ENCODE measurements at places on chromosomes 5 and 9. TPM values are rescaled to one million over a fixed set of nuclear protein-coding genes. Genes with fewer than 3 reads are reported as not detected.

- no peaks in the 10 kb centered on the region for H3K36me3 ChIP-seq
- H3K27ac ChIP-seq, result no peak overlapping the region
- no peaks in the 10 kb centered on the region for H3K27me3 ChIP-seq
- H3K4me3 ChIP-seq, result no peak overlapping the region
- DNase-seq, result no peak
- 0 out of 2 replicates have a peak, but pooled peaks cover under 1% of the 10 kb centered on the region for H3K4me1 ChIP-seq
These were observed 17.0 kb downstream of the OR13J1 start for GRCh38 chr9:35852876-35853865.

- no peak overlapping the region for H3K27ac ChIP-seq
- no peak overlapping the region for H3K4me3 ChIP-seq
- no peak for DNase-seq
- no peaks in the 10 kb centered on the region for H3K36me3 ChIP-seq
- no peaks in the 10 kb centered on the region for H3K27me3 ChIP-seq
These were observed 116.6 kb downstream of the FAM170A start for GRCh38 chr5:119745976-119746375.

GRCh38 chr5:14359069-14360043, 216.2 kb downstream of the TRIO start:
- no peak overlapping the region for H3K4me3 ChIP-seq
- no peak for DNase-seq
- H3K36me3 ChIP-seq, result peaks cover 70% of the 10 kb centered on the region
- H3K4me1 ChIP-seq, result no peaks in the 10 kb centered on the region
- no peaks in the 10 kb centered on the region for H3K27me3 ChIP-seq

DNA sequence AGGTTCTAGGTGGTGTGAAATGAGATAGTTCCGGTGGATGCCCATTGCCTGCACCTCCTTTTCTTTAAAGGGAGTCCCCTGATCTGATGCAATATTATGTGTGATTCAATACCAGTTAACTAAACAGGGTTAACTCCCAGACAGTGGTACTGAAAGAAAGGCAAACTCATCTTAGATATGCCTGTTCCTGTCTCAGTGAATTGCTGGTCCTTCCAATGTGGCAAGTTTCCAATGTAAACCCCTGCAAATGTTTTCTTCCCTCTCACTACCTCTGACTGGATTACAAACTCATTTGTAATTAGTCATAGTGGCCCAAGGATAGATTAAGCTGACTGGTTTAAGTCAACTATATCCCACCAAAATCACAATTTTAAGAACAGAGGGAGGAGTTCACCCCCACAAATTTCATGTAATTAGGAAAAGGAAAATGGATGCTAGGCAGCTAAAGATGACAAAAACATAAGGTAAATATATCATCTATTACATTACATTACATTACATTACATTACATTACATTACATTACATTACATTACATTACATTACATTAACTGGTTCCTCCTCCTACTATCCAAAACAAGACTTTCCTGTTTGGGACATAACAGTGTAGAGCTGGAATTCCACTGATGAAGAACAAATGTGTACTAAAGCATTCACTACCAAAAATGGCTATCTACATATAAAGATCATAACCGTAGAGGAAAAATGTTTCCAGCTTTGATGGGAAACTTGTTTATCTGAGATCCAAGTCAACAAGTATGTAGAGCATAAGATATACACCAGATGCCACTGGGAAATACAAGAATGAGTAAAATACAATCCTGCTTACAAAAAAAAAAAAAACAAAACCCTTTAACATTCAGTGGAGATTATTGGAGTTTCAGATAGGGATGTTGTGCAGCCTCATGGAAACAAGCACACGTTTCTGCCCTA, 121.5 kb upstream of the SNX2 start:
- no peak overlapping the region for H3K4me3 ChIP-seq
- no peaks in the 10 kb centered on the region for H3K4me1 ChIP-seq
- no peaks in the 10 kb centered on the region for H3K36me3 ChIP-seq
- peak; percentile 16 for DNase-seq
- H3K27me3 ChIP-seq, result peaks cover 12% of the 10 kb centered on the region
- H3K27ac ChIP-seq, result no peak overlapping the region

GRCh38 chr9:127392976-127393375, 4.0 kb upstream of the SLC2A8 start:
- no peaks in the 10 kb centered on the region for H3K36me3 ChIP-seq
- no peaks in the 10 kb centered on the region for H3K27me3 ChIP-seq
- no peak for DNase-seq

GRCh38 chr5:40603378-40603777, 76.3 kb upstream of the PTGER4 start:
- DNase-seq, result no peak
- H3K27ac ChIP-seq, result no peak overlapping the region
- H3K27me3 ChIP-seq, result no peaks in the 10 kb centered on the region
- H3K4me3 ChIP-seq, result no peak overlapping the region

- H3K36me3 ChIP-seq, result no peaks in the 10 kb centered on the region
- DNase-seq, result peak; percentile 37
- H3K4me1 ChIP-seq, result no peaks in the 10 kb centered on the region
- H3K27ac ChIP-seq, result no peak overlapping the region
- H3K27me3 ChIP-seq, result no peaks in the 10 kb centered on the region
These were observed 40.3 kb upstream of the NAA35 start for GRCh38 chr9:85900504-85901201.

DNA sequence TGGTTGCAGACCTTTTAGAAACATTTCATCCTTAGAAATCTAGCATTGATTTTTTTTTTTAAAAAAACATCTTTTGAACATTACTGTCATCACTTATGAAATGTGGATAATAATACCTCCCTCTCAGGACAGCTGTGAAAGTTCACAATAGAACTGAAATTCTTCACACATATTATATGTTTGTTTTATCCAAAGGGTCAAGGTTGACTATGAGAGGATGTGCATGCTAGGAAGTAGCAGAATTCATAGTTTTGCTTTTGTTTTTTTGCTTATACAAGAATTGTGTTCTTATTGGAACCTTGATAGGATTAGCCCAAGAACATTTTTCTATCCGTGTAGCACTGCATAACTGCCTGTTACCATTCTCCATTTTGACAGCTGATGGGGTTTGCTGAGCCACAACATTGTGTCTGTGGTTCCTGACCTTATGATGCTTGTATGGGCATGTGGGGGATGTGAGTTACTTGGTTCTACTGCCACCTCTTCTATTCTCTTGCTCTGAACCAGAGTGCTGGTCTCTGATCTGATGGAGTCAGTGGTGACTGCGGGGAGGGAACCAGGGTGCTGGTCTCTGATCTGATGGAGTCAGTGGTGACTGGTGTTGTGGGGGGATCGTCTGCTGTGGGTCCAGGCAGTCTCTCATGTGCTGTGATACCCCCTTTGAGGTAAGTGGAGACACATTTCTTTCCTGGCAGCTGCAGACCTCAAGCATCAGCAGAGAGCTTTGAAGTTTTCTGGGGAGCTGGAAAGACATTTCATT, 27.1 kb upstream of the ACTBL2 start:
- no peak overlapping the region for H3K4me3 ChIP-seq
- no peaks in the 10 kb centered on the region for H3K27me3 ChIP-seq
- no peak for DNase-seq
- H3K4me1 ChIP-seq, result peaks cover 6% of the 10 kb centered on the region
- H3K27ac ChIP-seq, result no peak overlapping the region

DNA sequence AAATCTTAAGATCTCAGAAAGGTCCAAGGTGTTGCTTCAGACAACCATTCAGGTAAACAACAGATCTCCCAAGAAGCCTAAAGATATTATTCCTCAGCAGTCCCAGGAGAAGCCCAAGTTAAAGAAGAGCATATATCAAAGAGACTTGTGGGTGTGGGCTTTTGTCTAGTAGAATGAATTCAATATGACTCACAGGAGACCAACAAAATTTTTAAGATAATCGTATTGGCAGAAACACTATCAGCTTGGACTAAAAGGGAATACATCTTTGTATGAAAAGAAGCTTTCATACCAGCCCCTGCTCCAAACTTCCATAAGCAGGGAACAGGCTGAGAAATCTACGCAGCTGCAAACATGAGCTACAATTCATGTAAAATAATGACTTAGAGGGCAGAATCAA, 10.2 kb downstream of the CTNNAL1 start:
- H3K36me3 ChIP-seq, result peaks cover 26% of the 10 kb centered on the region
- H3K4me3 ChIP-seq, result no peak overlapping the region
- H3K27ac ChIP-seq, result no peak overlapping the region

GRCh38 chr9:4292781-4293180, 7.1 kb downstream of the GLIS3 start:
- peaks cover 64% of the 10 kb centered on the region for H3K4me1 ChIP-seq
- H3K27ac ChIP-seq, result peak overlapping the region; percentile 93
- H3K36me3 ChIP-seq, result no peaks in the 10 kb centered on the region
- H3K4me3 ChIP-seq, result peak overlapping the region; percentile 5
- no peaks in the 10 kb centered on the region for H3K27me3 ChIP-seq
- no peak for DNase-seq

- H3K4me3 ChIP-seq, result 0 out of 2 replicates have a peak overlapping the region, but pooled peaks have one; percentile 24
- H3K4me1 ChIP-seq, result no peaks in the 10 kb centered on the region
- H3K36me3 ChIP-seq, result no peaks in the 10 kb centered on the region
These were observed 34.5 kb upstream of the SLC46A2 start for GRCh38 chr9:112925058-112925641.

DNA sequence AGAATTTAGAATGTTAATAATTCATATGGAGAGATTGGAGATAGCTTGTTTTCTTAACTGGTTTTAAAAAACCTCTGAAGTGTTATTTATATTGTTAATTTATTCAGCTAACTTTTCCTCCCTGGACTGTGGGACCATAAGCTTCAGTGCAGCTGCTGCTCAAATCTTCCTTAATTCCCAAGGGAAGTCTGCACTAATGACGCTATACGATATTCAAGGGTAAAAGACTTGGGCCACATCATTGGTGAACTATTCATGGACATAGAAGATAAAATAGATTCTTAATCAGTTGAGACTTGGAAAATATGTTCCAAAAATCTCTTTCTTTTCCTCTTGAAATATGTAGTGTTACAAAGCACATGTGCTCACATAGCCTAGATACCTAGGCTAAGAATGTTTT, 31.1 kb upstream of the GAS1 start:
- no peaks in the 10 kb centered on the region for H3K4me1 ChIP-seq
- H3K27ac ChIP-seq, result no peak overlapping the region
- H3K36me3 ChIP-seq, result no peaks in the 10 kb centered on the region
- peaks cover 5% of the 10 kb centered on the region for H3K27me3 ChIP-seq

GRCh38 chr9:2257248-2257929, 242.2 kb downstream of the SMARCA2 start:
- H3K27ac ChIP-seq, result no peak overlapping the region
- no peaks in the 10 kb centered on the region for H3K27me3 ChIP-seq
- peaks cover 11% of the 10 kb centered on the region for H3K4me1 ChIP-seq
- H3K4me3 ChIP-seq, result no peak overlapping the region

GRCh38 chr9:21029661-21030060, 1.8 kb downstream of the HACD4 start:
- no peaks in the 10 kb centered on the region for H3K27me3 ChIP-seq
- no peak overlapping the region for H3K27ac ChIP-seq
- DNase-seq, result no peak
- no peaks in the 10 kb centered on the region for H3K36me3 ChIP-seq
- no peak overlapping the region for H3K4me3 ChIP-seq

DNA sequence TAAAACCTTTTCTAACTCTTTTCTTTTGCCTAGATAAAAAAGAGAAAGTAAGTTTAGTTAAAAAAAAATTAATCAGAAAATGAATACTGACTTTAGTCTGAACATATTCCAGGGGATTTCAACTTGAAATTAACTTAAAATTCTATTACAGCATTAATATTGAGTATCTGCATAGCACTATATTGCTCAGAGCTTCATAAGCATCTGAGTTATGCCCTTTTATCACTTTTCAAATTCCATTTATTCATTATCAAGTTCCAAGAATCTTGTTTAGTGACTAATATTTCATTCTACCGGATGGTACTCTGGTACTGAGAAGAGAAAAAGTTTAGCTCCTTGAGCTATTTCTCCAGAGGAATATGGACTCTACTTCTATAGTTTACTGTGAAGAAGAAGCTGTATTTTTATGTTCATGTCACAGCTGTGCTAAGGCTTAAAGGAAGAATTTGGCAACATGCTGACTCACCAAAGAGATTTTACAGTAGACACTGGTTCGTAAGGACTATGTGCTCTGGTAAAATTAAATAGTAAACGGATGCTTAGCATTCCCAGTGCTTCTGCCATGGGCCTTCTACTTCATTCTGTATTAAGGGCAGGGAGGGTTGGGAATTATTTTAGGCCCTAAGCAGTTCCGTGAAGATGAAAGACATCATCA, 285.2 kb upstream of the SEMA6A start:
- H3K36me3 ChIP-seq, result no peaks in the 10 kb centered on the region
- H3K4me3 ChIP-seq, result no peak overlapping the region
- H3K27ac ChIP-seq, result no peak overlapping the region
- no peaks in the 10 kb centered on the region for H3K4me1 ChIP-seq
- no peak for DNase-seq

- DNase-seq, result no peak
- H3K27me3 ChIP-seq, result no peaks in the 10 kb centered on the region
- no peaks in the 10 kb centered on the region for H3K36me3 ChIP-seq
- no peak overlapping the region for H3K4me3 ChIP-seq
These were observed 101.2 kb downstream of the DNAH5 start for GRCh38 chr5:13843175-13843846.

DNA sequence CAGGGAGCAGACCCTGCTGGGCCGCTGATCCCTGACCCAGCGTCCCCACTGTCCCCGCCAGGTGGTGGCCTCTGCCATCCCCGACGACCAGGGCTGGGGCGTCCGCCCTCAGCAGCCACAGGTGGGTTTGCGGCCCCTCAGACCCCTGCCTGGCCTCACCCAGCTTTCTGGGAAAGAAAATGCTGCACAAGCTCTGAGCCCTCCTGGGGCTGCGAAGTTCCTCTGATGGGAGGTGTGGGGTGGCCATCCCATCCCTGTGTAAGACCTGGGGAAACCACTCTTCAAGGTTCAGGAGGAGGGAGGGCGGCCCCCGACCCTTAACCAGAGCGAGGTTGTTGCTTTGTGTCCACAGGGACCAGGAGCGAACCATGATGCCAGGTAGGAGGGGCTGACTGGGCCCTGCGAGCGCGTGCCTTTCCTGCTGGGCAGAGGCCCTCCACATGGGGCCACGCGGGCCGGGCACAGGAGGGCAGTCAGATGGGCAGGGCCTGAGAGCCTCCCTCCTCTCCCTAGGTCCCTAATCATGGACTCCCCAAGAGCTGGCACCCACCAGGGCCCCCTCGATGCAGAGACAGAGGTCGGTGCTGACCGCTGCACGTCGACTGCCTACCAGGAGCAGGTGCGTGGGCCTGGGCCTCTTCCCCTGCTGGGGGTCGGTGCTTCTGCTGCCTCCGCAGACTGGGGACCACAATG, 7.7 kb downstream of the NOXA1 start:
- no peak for DNase-seq
- H3K4me1 ChIP-seq, result peaks cover 5% of the 10 kb centered on the region
- H3K27ac ChIP-seq, result no peak overlapping the region

GRCh38 chr9:76534026-76534425, 75.0 kb downstream of the GCNT1 start:
- H3K27me3 ChIP-seq, result no peaks in the 10 kb centered on the region
- no peaks in the 10 kb centered on the region for H3K36me3 ChIP-seq
- no peaks in the 10 kb centered on the region for H3K4me1 ChIP-seq

- no peak overlapping the region for H3K4me3 ChIP-seq
- H3K36me3 ChIP-seq, result no peaks in the 10 kb centered on the region
- no peaks in the 10 kb centered on the region for H3K4me1 ChIP-seq
- H3K27me3 ChIP-seq, result no peaks in the 10 kb centered on the region
- no peak for DNase-seq
These were observed 294.6 kb downstream of the SEC61B start for GRCh38 chr9:99516657-99517049.

GRCh38 chr5:157864067-157864466, 5.1 kb upstream of the CLINT1 start:
- no peaks in the 10 kb centered on the region for H3K27me3 ChIP-seq
- peaks cover 11% of the 10 kb centered on the region for H3K4me1 ChIP-seq
- no peaks in the 10 kb centered on the region for H3K36me3 ChIP-seq
- DNase-seq, result no peak

Gene FABP6
- total RNA-seq, result 2.0 TPM

Gene SIT1
- total RNA-seq, result not detected

Gene CSF2
- total RNA-seq, result 69.9 TPM

Gene KLHL3
- total RNA-seq, result 2.9 TPM

Gene HTR1A
- not detected for total RNA-seq

Gene PLEKHG4B
- total RNA-seq, result 1.4 TPM

Gene PCDHGA2
- not detected for total RNA-seq

All from PC-3 (cell line).